ENCODE measurements at places on chromosomes 4 and X. TPM values are rescaled to one million over a fixed set of nuclear protein-coding genes. Genes with fewer than 3 reads are reported as not detected.

- no peak overlapping the region for H3K4me3 ChIP-seq
- no peaks in the 10 kb centered on the region for H3K36me3 ChIP-seq
- peaks cover 10% of the 10 kb centered on the region for H3K27me3 ChIP-seq
- no peak overlapping the region for H3K27ac ChIP-seq
- peak; percentile 83 for DNase-seq
Observed at GRCh38 chrX:43958529-43958928, 14.7 kb downstream of the NDP start.

SPIN2A gene
- 0.59 TPM for total RNA-seq

APLN gene
- total RNA-seq, result 0.72 TPM

DNA sequence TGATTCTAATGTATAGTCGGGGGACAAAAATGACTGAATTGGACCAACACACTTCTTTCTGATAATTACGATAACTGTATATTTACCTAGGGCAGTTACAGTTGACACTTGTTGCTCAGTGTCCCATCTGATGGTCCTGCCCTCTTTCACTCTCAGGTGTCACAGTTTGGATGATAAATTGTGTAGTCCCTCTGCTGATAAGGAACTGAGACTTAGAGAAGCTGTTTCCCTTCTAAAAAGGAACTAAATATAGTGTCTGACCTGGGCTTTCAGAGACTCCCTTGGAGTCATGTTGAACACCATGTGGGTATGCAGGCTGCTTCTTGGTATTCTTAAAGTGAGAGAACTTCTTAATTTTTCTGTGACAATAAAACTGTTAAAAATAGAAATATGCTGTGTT, 23.7 kb upstream of the PNPLA4 start:
- no peak overlapping the region for H3K4me3 ChIP-seq
- no peaks in the 10 kb centered on the region for H3K36me3 ChIP-seq
